ENCODE measurements at places on chromosomes 3 and 15. TPM values are rescaled to one million over a fixed set of nuclear protein-coding genes. Genes with fewer than 3 reads are reported as not detected.
A peak's percentile ranks its signal among the peaks of the same experiment; 100 is the strongest.

DNA sequence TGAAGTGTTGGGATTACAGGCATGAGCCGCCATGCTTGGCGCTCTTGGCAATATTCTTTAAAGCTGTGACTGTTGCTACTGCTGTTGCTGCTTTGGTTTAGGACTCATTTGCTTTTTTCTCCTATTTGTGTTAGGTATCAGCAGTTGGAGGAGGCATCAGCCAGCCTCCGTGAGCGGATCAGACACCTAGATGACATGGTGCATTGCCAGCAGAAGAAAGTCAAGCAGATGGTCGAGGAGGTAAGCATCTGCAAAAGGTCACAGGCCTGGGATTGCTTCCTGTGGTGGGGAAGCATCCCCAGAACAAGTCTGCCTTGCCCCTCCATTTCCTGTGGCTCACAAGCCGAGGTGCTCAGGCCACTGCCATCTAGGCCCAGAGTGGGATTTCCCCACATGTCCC lies 47.6 kb downstream of the MYZAP start:
- no peak for DNase-seq

The UACA gene
- 20.2 TPM for total RNA-seq

The LINS1 gene
- total RNA-seq = 7.3 TPM

The SI gene
- total RNA-seq = 0.20 TPM

The RPL22L1 gene
- 18.6 TPM for total RNA-seq

The SAMMSON gene
- total RNA-seq = not detected

The CADPS gene
- 0.13 TPM for total RNA-seq

DNA sequence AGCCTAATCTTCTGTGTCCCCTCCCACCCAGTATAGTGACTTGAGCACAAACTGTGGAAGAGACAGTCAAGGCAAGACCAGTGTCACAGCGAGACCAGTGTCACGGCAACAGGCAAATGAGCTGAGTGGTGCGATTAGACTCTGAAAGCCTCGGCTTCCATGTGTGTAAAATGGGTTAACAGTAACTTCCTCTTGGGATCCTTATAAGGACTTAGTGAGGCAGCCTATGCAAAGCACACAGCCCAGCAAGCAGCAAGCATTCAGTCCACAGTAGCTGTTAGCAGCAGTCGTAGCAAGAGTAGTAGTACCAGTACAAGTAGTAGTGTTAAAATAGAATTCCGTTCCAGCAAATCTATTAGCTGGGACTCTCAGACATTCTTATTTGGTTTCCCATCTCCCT lies 334.1 kb downstream of the GABRB3 start:
- DNase-seq = no peak

The CX3CR1 gene
- not detected for total RNA-seq

The COL7A1 gene
- total RNA-seq = 0.10 TPM

The FRMD4B gene
- total RNA-seq = 19.6 TPM

DNA sequence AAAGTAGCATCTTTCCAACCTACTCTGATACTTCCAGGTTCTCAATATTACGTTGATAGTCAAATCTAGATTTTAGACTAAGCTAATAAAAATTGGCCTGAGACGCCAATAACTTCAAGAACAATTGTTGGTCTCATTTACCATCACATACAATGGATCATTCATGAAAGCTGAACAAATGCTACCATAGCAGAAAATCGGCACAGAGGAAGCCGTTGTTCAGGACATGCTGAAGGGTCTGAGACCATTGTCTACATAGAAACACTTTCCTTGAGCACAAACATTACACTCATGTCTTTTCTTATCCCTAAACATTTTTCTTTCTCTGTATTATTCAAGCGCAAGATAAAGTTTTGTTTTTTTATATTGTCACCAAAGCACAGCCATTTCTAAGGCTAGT lies 37.2 kb upstream of the FHIT start:
- no peak for DNase-seq

The ARHGEF26 gene
- total RNA-seq = 8.3 TPM

The PLXNB1 gene
- total RNA-seq = 194 TPM

GRCh38 chr3:150421256-150421655 lies 13.2 kb downstream of the TSC22D2 start:
- DNase-seq = no peak

The ZBBX gene
- not detected for total RNA-seq

The MESP1 gene
- total RNA-seq = 0.71 TPM

The KNG1 gene
- not detected for total RNA-seq

GRCh38 chr3:30864132-30864531 lies 30.3 kb downstream of the GADL1 start:
- DNase-seq = no peak

The C3orf20 gene
- total RNA-seq = not detected

- DNase-seq = no peak
These were observed 35.0 kb upstream of the CAPN7 start for GRCh38 chr3:15171096-15171495.

- no peak for DNase-seq
These were observed 99.8 kb downstream of the TMEM108 start for GRCh38 chr3:133138017-133138416.

- peak; percentile 79 for DNase-seq
These were observed 129.8 kb downstream of the MEIS2 start for GRCh38 chr15:36970522-36970921.

GRCh38 chr3:4899710-4900109 lies 79.5 kb upstream of the BHLHE40 start:
- DNase-seq = no peak

DNA sequence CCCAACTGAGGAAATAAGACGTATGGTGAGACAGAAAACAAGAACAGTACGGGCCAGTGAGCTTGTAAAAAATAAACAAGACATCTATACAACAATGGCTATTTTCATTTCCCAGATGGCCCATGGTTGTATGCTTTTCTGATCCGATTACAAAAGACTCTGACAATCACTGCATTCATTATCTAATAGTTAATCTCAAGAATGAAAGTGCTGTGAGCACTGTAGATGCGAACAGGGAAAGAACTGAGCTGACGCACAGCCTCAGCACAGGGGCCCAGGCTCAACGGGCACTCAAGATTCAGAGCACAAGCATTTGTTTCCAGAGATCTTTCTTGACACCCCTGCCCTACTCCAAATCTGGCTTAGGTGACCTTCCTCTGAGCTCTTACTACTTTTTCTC lies 6.9 kb downstream of the MTMR10 start:
- DNase-seq = no peak

GRCh38 chr3:23489300-23490158 lies 286.4 kb downstream of the UBE2E2 start:
- no peak for DNase-seq

DNA sequence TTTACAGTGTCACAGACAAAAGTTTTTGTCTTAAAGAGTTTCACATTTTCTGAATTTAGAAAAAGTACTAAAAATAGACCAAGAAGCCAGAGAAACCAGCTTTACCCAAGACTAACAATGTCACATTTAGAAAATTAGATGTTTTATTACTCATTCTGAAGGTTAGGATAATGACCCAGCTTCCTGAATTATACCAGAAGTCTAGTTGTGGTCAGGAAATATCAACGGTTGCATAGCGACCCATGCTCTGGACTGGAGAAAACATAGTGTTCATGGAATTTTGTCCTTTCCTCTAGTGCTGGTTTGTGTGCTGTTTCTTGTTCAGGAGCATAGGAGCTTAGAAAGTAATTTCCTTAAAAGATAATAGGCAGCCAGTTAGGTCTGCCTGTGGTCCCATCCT lies 59.0 kb downstream of the DPPA2 start:
- peak; percentile 40 for DNase-seq

DNA sequence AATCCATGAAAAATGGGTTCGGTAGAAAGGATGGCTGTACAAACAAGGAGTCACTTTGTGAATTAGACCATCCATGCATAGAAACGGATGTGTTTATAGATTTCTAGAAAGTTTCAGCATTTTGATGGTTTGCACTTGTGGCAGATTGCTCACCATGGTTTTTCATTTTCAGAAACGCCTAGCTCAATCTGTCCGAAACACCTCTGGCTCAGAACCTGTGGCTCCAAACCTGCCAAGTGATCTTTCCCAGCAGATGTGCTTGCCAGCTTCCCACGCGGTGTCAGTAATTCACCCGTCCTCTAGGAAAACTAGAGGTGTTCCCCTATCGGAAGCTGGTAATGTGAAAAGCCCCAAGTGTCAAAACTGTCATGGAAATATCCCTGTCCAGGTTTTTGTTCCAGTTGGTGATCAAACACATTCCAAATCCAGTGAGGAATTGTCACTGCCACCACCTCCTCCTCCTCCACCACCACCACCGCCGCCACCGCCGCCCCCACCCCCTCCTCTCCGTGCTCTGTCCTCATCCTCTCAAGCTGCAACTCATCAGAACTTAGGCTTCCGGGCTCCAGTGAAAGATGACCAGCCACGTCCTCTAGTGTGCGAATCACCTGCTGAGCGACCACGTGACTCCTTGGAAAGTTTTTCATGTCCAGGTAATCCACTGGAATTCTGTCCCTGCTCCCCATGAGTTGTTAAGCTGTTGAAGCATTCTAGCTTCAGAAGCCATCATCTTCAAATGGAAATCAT lies 21.2 kb downstream of the WHAMM start:
- DNase-seq = no peak

The TRIM59 gene
- total RNA-seq = 6.1 TPM

DNA sequence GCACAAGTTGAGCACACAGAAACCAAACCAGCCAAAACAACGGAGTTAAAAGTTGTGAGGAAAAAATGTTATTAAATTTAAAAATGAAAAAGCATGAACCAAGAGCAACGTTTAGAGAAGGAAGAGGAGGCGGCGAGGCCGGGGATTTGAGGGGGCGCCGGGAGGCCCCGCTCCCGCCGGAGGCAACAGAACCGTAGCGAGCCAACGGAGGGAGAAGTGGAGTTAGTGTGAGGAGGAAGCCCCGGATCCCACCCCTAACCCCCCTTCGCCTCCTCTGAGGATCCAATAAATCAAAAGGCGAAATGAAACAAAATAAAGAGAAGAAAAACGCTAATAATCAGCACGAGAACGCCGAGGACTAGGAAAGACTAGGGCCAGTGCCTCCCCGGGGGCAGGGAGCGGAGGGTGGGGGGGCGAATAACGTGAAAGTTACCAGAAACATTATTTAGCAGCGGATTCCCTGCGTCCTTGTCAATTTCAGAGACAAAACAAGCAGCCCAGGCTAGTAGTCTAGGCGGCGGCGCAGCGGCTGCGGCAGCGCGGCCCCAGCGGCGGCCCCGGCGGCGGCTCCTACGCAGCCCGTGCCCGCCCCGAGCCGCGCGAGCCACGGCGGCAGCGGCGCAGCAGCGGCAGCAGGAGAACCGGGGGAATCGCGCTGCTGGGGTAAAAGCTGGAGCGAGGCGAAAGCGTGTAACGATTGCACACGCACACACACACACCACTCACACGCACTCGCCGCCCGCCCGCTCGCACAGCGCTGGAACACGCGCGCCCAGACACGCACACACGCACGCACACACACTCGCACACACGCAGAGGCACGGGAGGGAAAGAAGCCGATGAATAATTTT lies 1.7 kb downstream of the MEIS2 start:
- peak; percentile 57 for DNase-seq

DNA sequence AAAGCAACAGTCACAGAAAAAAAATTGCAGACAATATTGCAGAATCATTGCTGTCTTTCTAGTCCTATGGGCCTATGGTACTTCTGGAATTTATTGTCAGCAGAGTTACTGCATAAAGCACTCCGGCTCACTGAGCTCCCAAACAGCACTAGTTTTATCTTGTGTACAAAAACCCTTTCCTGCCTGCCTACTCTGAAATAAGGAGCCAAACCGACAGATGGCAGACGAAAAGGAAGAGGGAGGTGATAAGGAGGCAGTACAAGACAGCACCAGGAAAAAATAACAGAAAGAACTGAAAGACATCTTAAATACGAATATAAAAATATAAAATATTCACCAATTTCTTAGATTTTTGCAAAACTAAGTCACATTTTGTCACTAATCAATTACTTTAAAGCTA lies 15.6 kb downstream of the HERC1 start:
- no peak for DNase-seq

DNA sequence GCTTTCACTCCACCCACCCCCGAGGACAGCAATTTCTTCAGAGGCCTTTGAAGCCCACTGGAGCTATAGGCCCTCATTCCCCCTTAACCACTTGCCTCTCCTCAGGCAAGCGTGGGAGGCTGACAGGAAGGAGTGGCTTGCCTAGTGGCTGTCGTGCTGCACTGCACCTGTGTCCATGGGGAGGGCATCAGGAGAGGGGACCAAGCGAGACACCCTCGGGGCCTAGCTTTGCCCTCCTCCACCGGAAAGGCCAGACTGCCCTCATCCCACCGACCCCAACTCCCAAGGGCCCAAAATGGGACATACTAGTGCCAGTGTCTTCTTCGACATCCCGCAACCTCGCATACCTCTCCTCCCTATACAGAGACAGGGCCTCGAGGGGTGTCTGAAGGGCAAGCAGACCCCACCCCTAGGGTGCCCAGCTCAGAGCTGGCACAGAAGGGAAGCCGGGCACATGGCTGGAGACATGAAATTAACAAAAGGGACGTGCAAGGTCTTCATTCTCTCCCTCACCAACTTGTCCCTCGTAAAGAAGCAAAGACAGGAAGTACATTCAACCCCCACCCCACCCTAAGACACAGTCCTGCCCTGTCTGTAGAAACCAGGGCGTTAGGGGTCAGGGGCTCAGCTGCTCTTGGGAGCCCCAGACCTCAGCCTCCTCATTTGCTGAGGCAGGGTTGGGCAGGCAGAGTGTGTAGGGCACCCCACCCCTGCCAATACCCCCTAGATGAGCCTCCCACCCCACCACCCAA lies 24.3 kb downstream of the VIPR1 start:
- DNase-seq = no peak

The GP5 gene
- not detected for total RNA-seq

- no peak for DNase-seq
These were observed 514.0 kb downstream of the MCTP2 start for GRCh38 chr15:94745371-94745770.

The WDR5B gene
- total RNA-seq = 2.6 TPM

The STRIT1 gene
- not detected for total RNA-seq

GRCh38 chr15:78626381-78626995 lies 5.7 kb upstream of the CHRNA3 start:
- DNase-seq = no peak

The GRAMD1C gene
- total RNA-seq = 0.10 TPM

DNA sequence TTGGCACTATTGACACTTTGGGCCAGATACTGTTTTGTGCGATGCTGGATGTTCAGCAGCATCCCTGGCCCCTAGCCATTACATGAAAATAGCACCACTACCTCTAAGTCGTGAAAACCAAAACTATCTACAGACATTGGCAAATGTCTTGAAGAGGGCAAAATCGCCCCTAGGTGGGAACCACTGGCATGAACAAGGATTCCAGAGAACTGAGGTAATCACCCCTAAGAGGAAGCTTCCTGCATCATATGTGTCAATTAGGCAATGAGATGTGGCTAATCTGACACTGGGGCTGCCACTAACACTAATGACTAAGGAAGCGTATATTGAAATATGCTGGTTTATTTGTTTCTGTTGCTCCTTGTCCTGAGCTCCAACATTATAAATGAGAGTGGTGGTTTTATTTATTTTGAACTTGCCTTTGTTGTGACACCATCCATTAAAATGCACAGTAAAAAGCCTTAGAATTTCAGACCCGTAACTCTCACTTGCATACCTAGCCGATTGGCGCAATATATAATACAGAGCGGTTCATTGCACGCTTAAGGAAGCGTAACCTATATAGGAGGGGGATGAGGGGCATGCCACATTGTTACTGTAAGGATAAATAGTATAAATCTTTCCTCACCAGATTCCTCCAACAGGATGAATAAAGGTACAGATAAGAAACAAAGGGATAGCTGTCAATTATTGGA lies 299.8 kb upstream of the CNTN4 start:
- no peak for DNase-seq

Data from HT-29 (cell line).